ENCODE measurements at places on chromosomes 6 and 20.

DNA sequence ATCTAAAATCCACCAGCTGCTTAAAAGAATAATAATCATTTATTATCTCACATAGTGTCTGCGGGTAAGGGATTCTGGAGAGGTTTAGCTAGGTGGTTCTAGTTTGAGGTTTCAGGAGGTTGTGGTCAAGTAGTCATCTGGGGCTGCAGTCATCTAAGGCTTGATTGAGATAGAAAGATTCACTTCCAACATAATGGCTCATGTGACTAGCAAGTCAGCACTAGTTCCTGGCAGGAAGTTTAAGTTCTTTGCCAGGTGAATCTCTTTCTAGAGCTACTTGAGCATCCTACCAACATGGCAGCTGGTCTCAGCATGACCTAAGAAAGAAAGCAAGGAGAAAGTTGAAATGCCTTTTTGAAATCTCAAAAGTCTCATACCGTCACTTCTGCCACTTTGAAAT lies 128.8 kb downstream of the EDN1 start:
- DNase-seq, result no peak

DNA sequence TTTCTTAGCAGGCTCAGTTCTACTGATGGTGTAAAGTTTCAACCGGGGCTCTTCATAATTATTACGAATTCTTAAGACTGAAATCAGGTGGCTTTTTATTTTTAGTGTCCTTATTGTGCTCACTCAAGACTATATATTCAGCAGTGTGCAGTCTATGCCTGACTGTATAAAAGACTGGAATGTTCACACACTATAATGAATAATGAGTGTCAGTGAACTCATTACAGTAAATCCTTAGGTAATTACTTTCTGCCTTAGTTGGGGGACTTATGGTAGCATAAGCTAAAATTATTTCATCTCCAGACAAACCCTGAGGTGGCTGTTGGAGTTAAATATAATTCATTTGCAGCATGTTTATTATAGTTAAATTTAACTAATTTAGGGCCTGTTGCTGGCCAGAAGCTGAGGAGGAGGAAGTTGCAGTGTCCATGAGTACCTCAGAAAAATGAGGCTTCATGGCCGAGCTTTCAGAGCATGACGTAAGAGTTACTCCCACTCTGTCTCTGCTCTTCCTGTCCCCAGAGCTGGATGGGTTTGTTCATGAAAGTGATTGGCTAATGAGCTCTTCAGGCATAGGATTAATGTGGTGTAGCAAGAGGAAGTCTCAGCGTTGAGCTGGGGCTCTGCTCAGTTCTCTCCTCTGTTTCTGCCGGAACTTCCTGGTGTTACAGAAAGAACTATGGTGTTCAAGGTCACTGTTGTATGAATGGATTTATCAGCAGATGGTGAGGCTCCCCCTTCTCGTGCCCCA lies 335.7 kb downstream of the NRN1 start:
- no peak for DNase-seq

- DNase-seq, result no peak
Measured at GRCh38 chr20:62357681-62358080, 9.4 kb downstream of the LAMA5 start.

GRCh38 chr20:22452442-22453011 lies 131.8 kb downstream of the FOXA2 start:
- no peak for DNase-seq

DNA sequence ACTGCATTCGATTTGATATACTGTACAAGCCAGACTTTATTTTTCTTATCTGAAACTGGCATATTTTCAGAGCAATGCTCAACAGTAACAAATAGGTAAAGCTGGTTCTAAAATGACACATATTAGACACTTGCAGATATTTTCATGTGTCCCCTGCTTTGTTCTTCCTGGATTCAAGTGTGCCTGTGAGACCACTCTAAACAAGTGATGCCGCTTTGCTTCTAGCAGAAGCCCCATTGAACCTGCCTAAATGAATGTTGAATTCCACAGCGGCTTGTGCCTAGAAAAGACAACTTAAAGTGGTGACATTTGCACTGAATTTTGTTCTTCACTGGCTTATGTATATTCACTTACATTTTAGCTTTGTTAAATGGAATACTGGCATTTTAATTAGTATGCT lies 115.7 kb downstream of the AKAP7 start:
- DNase-seq, result no peak

DNA sequence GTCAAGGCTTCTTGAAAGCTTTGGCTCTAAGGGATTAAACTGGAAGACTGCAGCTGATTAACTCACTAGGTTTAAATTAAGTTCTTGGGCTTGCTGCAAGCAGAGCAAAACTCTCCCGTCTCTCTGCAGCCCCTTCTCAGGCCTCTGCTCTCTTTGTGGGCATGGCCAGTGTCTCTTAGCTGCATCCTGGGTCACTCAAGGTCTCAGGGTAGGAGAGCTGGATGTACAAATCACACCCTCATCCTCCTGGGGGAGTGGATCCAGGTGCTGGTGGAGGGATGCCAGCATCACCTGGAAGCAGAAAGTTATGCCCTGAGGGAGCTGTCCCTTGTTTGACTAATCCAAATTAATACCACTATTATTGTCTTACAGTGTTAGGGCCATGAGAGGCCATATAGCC lies 35.8 kb downstream of the GCM1 start:
- DNase-seq, result no peak

- DNase-seq, result no peak
Measured at GRCh38 chr6:90701146-90701781, 114.4 kb upstream of the MAP3K7 start.

DNA sequence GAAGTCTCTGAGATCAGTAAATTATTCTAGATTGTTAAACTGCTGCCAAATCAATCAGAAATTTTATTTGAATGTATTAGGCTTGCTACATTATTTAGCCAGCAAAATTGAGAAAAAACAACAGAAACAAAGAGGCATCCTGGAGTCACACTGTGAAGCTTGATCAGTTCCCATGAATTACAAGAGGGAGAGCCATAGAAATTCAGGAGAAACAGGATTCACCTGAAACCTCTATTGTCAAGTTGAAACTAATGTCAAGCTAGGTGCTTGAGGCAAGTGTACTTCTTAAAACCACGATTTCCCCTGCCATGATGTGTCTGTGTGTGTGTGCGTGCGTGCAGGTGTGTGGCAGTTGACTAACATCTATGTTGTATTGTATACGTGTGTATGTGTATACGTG lies 439.1 kb upstream of the NOX3 start:
- DNase-seq, result no peak

GRCh38 chr6:152975204-152975915 lies 7.5 kb downstream of the FBXO5 start:
- no peak for DNase-seq

DNA sequence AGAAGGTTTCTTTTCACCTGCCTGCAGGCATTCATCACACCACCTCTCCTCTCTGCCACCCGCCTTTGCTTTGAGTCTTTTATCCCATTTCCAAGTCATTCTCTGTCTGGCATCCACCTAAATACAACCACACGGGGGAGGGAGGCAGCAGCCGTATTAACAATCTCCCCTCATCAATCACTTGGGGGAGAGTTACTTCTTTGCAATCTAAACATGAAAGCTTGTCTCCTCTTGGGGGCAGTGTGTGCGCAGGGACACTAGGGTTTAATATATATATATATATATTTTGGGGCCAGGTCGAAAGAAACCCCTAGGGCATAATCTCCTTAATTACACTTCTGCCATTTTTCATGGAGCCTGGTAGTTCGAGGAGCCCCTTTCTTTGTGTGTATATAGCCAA lies 214.5 kb downstream of the TSHZ2 start:
- DNase-seq, result no peak

- no peak for DNase-seq
Measured at GRCh38 chr6:105397987-105398386, 4.9 kb downstream of the PREP start.

GRCh38 chr6:9463311-9463710 lies 951.6 kb downstream of the TFAP2A start:
- DNase-seq, result no peak

DNA sequence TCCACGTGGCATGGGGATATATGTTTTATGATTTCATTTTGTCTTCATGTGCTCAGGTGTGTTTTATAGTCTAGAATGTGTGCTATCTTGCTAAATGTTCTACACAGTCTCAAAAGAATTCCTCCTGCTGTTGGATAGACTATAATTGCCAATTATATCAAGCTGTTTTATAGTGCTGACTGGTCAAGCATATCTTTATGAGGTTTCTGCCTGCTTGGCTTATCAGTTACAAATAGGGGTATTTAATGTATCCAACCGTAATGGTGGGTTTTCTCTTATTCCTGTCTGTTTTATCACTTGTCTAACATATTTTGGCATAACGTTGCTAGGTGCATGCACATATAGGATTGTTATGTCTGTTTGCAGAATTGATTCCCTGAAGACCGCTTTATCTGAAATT lies 201.3 kb downstream of the EYS start:
- DNase-seq, result no peak

DNA sequence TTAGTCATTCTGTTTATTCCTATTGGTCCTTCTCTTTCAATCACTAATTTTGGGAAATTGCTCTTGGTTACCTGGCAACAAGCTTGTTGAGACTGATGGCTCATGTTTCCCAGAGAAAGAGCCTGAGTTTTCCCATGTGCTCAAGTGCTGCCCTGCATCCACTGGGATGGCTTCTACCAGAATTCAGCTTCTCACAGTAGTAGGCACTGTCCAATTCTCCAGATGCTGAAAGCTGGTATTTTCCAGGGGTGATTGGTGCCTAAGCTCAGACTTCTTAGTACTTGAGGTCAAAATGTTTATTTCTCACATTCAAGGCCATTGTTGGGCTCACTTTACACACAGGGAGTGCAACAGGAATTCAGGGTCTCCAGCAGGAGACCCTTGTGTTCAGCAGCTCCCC lies 29.1 kb upstream of the SLC2A12 start:
- no peak for DNase-seq

- DNase-seq, result no peak
Measured at GRCh38 chr20:64038224-64038564, 2.2 kb downstream of the C20orf204 start.

DNA sequence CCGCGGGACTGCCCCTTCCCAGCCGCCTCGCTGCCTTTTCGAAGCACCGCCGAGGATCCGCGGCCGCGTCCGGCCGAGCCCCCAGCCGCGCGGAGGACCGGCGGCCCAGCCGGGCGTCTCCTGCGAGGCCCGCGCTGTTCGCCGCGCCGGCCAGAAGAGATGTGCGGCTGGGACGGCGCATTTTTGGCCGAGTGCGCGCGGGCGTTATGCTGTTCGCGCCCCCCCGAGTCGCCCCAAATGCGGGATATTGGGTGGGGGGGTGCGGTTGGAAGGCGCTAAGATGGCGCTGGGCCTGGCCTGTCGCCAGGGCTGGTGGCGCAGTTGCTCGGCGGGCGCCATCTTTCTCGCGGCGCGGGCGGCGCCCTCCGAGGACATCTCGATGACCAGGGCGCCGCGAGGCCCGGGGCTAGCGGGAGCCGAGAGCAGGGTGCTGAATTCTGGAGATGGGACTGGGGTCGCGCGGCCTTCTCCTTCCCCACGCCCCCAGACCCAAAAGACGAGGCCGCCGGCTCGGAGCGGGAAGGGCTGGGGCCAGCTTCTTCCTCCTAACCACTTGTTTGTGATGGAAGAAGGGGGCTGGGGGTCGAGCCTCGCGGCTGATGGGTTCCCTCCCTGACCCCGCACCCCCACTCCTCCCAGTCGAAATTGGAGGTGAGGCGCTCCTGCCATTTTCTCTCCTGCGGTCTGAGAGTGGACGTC lies 1.5 kb downstream of the BICRAL start:
- DNase-seq, result peak; percentile 33

- DNase-seq, result no peak
Measured at GRCh38 chr6:170096191-170096802, 194.6 kb downstream of the DLL1 start.

- no peak for DNase-seq
Measured at GRCh38 chr6:54428431-54428830, 120.2 kb downstream of the TINAG start.

- no peak for DNase-seq
Measured at GRCh38 chr6:45049188-45049843, 278.8 kb upstream of the RUNX2 start.

DNA sequence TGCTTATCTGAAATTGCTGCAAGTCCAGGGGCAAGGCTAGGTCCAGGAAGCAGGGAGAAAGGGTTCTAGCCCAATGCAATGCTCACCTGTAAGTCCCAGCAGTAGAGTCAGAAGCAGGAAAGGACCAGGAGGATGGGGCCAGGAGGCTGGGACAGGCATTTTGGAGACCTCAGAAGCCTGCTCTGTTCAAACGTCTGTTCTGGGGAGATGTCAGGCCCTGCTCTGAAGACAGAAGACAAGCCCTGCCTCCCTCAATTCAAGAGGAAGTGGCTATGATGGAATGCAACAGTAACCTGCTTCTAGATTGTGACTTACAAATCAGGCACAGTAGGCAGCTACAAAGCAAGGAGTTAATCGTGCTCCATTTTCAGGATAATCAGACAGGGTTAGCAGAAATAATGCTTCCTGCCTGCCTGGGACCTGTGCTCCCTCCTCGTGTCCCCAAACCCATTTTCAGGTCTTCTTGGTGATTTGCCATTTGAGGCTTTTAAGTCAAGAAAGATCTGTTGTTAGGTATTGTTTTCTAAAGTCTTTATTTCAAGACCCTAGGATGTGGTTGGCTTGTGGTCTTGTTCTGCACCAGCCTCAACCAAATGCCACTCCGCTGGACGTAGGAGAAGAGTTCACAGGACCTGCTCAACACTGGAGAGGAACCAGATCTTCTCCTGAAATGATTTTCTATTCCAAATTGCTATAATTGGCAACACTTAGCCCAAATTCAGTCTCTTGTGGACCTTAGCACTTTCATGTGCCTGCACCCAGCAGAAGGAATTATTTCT lies at the start of gene SIRPG:
Gene SIRPG, minus strand, starts transcription at position 224 of the 779 bp plus-strand sequence. Its CDS starts 65 bp downstream, at position 159.
- DNase-seq, result no peak

GRCh38 chr20:32536851-32537656 lies 48.1 kb downstream of the NOL4L start:
- no peak for DNase-seq

Data from NCI-H1694 (cell line).